Activated CD4-positive, alpha-beta T cell treated with anti-CD3 and anti-CD28 coated beads, Interleukin-10, Interleukin-2, amounts not matched to agents 100 ng/mL and 50 ng/mL, durations not matched to agents 16 hours and 8 hours (primary cell): ENCODE measurements at places on chromosomes 6 and 20.

- DNase-seq, result no peak
Observed at GRCh38 chr6:117304446-117304845, 39.1 kb downstream of the VGLL2 start.

- no peak for DNase-seq
Observed at GRCh38 chr6:26552205-26552604, 14.0 kb downstream of the HMGN4 start.

DNA sequence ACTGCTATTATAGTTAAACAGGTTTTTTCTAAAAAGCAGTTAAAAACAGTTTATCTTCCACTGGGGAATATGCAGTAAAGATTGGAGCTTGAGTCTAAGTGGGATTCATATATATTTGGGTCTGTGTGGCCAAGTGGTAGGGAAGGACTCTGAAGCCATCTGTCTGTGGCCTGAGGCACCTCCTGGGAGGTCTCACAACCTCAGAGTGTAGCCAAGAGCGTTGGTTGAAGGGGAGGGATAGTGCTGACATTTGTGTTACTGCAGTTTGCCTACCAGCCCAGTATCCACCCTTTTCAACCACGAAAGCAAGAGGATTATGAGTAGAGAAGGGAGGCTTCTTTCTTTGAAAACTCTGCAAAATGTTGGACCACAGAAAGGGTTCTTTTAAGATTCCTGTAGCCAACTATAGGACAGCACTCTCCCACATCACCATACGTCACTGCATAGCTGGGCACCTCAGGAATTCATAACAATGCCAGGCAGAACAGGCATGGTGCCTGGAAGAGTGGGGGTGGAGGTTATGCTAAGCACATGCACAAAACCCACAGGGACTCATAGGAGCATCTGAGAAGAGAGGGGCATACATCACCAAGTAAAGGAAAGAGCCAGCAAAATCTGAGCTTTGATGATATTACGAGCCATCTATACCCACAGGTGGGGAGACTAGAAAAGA is 90.5 kb upstream of the HEY2 start:
- no peak for DNase-seq

- DNase-seq, result no peak
Observed at GRCh38 chr6:125220712-125221111, 67.1 kb downstream of the TPD52L1 start.

- DNase-seq, result no peak
Observed at GRCh38 chr20:17810847-17811627, 111.3 kb downstream of the BANF2 start.

GRCh38 chr6:130396722-130397121 is 30.9 kb downstream of the TMEM200A start:
- no peak for DNase-seq

DNA sequence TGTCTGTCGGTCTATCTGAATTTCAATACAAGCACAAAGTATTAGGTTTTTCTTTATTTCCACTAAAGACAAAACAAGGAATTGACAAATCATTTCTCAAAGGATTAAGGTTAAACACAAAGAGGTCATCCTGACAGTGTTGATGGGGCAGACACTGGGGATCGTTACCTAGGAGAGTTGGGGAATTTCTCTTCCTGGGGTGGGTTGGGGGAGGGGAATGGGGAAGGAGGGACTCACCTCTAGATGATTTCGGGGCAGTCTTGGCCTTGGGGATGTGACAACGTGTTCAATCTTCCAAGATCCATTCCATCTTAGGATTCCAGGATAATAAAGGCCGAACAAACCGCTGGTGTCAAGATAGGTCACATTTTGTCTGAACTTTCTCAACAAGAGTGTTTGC is 35.4 kb upstream of the FOXA2 start:
- DNase-seq, result no peak

DNA sequence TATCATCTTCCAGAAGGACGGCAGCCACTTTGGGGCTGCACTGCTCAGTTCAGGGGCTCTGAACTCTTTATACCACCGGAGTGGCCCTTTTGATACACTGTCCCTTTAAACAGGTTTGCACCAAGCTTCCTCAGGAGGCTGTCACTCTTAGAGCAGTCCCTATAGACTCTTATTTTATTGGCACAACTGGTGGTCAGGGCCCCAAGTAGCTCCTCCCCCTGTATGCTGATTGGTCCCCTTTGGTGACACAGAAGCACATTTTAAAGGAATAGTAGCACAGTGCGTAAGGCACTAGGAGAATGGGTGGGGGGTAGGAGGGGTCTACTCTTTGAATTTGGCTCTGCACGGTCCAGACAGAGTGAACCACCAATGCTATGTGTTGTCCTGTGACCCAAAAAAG is 122.6 kb upstream of the MLN start:
- peak; percentile 23 for DNase-seq

- DNase-seq, result no peak
Observed at GRCh38 chr20:51695574-51696303, 72.5 kb downstream of the ATP9A start.

GRCh38 chr6:109788687-109789086 is 97.6 kb downstream of the FIG4 start:
- no peak for DNase-seq

- peak; percentile 57 for DNase-seq
Observed at GRCh38 chr20:5569021-5569420, 181.2 kb upstream of the SHLD1 start.

GRCh38 chr6:13681305-13682061 is 30.2 kb downstream of the RANBP9 start:
- peak; percentile 25 for DNase-seq

GRCh38 chr6:12479881-12480280 is 189.7 kb downstream of the EDN1 start:
- no peak for DNase-seq

- peak; percentile 39 for DNase-seq
Observed at GRCh38 chr20:59004763-59005522, 2.1 kb downstream of the CTSZ start.

DNA sequence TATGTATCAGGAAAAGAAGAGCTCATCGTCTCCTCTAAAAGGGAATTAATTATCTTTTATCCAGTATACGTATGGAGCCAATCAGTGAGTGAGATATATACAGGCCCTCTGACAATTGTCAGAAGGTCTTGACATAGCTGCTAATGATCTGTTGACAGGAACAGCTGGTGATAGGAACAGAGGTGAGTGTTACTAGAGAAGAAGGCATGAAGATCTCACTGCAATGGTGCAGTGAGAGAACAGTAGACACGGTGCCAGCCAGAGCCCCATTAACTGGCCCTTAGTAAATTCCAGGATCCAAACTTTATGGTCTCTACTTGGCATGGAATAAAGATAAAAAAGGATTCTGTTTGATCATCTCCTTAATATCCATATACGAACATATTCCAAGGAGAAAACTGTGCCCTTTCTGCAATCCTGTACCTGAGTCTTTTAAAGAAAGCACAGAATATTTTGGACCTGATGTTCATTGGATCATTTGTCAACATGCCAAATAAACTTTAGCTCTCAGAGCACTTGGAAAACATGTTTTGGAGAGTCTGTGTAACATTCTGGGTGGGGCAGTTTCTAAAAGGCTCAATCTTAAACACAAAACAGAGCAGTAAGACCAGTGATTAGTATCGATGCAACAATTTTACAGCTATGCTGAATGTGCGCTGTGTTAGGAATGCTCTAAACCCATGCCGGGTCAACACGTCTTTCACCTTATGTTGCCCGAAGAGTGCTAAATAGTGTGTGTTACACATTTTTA is 135.8 kb upstream of the CITED2 start:
- DNase-seq, result no peak

- DNase-seq, result no peak
Observed at GRCh38 chr6:11467364-11467763, 70.2 kb upstream of the TMEM170B start.

DNA sequence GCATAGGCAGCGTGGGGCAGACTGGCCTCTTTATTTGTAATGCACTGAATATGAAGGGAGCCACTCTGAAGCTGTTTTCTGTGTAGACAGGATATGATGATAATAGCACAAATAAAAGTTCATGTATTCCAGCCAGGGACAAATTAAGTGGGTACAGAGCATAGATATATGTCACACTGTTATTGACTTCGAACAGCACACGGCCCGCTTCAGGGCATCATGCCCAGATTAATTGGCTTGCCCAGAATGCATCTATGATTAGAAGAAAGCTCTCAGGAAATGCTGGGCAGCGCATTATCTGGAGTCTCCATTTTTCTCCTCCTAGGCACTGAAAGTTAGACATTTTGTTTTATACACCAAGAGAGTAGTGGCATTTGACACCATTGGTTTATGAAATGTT is 26.3 kb upstream of the SASH1 start:
- DNase-seq, result no peak

- no peak for DNase-seq
Observed at GRCh38 chr20:44792796-44793195, 17.6 kb downstream of the RIMS4 start.

- no peak for DNase-seq
Observed at GRCh38 chr6:44624226-44624625, 236.7 kb downstream of the CDC5L start.

DNA sequence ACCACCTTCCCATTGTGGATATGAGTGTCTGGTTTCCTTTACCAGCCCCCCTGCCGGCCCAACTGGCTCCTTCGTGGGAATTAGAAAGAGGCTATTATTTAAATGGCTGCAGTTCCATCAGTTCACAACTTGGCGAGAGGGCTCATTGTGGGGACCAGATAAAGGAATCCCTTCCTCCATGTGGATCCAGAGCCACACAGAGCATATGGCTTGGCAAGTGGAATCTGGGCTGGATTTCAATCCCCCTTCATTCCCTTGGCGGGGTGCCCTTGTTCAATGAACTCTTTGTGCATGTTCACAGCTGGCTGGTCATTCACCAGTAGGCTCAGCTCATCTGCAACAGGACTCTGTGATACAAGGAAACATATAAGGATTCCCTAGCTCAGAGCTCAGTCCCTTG is 140.6 kb downstream of the OPN5 start:
- no peak for DNase-seq

- peak; percentile 38 for DNase-seq
Observed at GRCh38 chr6:83221889-83222479, 28.8 kb downstream of the RWDD2A start.

- no peak for DNase-seq
Observed at GRCh38 chr20:36773107-36773596, 411 bp downstream of the DSN1 start.

DNA sequence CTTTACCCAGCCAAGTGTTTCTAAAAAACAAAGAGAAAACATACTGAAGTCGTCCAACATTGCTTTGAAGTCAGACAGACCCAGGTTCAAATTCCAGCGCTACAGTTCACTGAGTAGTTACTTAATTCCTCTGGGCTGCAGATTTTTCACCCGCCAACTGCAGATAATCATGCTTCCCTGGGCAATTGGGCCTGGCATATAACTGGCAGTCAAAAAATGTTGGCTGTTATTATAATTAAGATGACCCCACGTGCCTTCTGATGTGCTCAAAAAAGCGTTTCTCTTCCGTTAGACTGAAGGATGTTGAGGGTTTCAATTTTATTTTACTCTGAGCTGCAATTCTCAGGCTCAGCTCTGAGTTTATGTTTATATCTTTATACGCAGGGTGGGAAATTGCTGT is 156.1 kb upstream of the CITED2 start:
- peak; percentile 54 for DNase-seq

- DNase-seq, result no peak
Observed at GRCh38 chr20:45949542-45950329, 15.3 kb downstream of the PCIF1 start.

DNA sequence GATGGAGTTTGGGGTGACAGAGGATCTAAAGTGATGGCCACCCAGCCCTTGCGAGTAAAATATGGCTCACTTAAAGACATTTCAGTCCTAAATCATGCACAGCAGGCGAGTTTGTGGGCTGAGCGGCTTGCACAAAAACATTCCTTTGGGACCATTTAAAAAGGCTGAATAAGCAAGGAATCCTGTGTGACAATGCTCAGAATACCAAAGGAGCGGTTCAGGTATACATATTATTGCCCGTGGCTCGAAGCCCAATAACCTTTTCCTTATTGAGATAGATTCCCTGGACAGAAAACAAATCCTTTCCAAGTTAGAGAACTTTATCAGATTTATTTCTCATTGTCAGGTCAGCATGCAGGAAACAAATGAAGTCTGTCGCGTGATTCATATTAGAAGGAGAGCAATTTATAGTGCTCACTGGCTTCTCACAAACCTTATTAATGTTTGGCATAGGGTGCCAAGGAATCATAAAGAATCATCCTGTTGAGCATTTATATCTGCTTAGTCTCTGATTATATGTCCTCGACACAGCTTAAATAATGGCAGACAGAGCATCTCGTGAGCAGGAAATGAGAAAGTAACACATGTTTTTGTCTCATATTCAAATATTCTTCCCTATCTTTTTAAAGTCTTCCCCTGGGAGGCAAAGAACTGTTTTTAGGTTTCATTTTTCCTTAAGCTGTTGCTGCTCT is 121.3 kb downstream of the TRMT11 start:
- no peak for DNase-seq

DNA sequence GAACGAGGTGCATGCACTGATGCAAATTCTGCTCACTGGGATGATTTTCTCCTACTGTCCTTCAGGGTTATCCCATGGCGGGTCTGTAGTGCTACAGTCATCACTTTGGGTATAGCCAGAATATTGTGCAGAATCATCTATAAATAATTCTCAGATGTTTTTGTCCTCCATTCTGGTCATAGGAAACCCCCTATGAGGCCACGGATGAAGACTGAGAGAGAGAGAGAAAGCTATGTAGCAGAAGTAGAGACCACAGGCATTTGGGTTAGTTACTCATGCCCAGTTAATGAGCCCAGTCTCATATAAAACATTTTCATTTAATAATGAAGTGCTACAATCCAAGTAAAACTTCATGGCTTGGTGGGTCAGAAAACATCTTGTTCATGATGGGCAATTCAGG is 145.1 kb upstream of the PLN start:
- no peak for DNase-seq

DNA sequence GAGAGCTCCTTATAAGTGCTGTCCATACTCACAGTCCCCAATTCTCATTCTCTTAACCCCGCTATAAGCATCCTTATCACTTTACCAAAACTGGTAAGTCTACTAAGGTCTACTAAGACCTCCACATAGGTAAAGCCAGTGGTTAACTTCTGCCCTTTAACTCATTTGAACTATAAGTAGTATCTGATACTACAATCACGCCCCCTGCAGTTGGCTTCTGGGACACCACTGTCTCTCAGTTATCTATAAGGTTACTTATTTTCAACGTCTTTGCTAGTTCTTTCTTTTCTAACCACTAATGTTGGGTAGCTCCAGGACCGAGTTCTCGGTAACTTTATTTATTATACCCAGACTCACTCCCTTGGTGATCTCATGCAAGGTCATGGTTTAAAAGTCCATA is 142.6 kb downstream of the ARHGAP18 start:
- peak; percentile 36 for DNase-seq

GRCh38 chr6:33595001-33595846 is 15.1 kb upstream of the BAK1 start:
- DNase-seq, result no peak

- DNase-seq, result no peak
Observed at GRCh38 chr6:22142856-22143255, 154.0 kb downstream of the PRL start.

DNA sequence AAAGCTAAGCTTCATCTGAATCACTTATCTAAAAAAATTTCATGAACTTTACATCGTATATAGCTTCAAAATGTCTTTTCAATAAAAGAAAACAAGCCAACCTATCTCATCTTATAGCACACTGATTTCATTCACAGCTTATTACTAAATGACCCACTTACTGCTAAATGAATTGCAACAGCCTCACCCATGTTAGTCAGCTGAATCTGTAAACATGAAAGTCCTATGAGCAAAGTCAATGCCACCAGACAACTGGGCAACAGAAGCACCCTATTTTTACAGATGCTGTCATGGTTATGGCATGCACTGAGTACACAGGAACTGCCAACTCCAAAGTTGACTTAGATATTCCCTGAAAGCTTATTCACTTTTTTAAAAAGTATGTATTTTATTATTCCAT is 41.2 kb upstream of the DST start:
- DNase-seq, result no peak

- DNase-seq, result no peak
Observed at GRCh38 chr6:11810854-11811643, 32.4 kb upstream of the ADTRP start.
